ENCODE measurements at places on chromosomes 16 and 17.

GRCh38 chr17:13940858-13941665, 128.2 kb upstream of the COX10 start:
- DNase-seq = no peak

DNA sequence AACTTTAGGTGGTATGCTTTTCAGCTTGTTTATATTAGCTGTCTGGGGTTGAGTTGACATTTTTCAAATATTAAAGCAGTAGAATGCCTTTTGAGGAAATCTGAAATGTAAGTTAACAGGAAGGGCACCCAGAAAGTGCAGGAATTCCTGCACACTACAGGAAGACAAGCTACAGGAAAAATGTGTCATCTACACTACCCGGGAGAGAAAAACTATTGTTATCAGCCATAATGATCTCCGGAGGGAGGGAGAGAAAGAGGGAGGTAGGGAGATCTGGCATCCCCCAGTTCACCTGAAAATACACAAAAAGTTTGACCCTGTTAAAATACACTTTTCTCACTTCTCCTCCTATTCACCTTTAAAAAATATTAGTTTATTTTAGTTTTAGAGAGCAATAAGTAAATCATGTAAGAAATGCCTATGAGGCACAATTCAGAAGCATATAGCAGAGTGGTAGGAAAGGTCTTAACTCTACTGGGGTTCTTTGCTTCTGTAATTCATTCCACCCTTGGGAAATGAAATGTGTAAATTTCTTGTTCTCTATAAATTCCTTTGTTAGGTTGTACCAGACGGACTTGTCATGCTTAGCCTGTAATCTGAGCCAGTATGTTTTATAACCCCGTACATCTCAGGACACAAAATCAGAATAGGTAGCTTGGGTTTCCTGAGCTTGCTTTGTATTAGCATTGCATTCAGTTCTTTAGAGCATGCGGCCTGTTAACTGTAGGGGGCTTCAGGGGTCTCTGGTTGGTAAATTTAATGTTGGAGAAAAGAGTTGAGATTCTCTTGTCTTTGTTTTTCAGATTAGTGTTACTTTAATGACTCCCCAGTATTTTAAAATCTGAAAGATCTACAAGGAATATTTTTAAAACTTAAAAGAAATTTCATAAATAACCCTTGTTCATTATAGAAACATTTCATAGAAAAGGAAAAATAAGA, 3.3 kb downstream of the MAP2K6 start:
- no peak for DNase-seq

DNA sequence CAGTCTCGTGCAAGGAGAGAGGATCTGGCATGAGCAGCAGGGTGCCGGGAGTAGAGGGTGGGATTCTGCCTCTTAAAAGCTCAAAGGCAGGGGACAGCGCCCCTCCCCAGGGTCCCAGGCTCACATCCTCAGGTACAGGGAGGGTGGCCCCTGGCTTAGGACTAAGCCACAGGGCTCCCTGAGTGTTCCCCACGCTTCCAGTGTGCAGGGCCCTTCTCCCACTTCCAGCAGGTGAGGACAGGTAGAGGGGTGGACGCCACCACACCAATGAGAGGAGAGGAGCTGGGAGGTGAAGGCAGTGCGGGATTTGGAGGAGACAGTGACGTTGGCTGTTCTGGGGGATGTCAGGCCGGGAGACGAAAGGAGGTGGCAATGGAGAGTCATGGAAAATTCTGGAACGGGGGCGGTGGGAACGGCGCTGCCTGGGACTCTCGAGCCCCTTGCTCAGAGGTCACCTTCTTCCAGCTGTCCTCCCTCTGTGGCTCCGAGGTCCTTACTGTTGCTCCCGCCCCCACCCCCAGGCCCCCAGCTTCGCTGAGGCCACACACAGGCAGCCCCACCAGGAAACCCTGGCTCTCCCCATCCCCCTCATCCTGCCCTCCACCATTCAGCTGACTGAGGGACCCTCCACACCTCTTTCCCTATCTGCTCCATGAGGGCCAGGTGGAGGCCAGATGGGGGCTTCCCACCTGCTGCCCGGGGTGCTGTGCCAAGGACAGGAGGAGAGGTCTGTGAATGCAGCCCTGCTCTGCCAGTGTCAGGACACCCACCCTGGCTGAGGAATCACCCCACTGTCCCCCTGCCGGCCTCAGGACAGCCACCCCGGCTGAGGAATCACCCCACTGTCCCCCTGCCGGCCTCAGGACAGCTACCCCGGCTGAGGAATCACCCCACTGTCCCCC, 57.7 kb upstream of the ACSF3 start:
- DNase-seq = no peak

DNA sequence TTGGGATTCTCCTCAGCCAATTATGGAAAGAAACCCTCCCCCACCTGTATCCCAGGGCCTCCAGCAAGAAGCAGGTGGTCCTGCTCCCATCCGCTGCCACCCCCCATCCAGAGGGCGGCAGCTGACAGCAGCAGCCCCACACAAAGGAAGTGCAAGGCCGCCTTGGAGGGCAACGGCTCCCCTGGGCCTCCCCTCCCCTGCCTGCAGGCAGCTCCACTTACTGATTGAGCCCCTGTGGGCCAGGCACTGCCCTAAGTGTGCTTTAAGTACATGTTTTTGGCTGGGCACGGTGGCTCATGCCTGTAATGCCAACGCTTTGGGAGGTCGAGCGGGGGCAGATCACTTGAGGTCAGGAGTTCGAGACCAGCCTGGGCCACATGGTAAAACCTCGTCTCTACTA, 257.6 kb downstream of the PARN start:
- DNase-seq = no peak

- no peak for DNase-seq
Observed at GRCh38 chr17:4167786-4168185, 24.8 kb downstream of the CYB5D2 start.

DNA sequence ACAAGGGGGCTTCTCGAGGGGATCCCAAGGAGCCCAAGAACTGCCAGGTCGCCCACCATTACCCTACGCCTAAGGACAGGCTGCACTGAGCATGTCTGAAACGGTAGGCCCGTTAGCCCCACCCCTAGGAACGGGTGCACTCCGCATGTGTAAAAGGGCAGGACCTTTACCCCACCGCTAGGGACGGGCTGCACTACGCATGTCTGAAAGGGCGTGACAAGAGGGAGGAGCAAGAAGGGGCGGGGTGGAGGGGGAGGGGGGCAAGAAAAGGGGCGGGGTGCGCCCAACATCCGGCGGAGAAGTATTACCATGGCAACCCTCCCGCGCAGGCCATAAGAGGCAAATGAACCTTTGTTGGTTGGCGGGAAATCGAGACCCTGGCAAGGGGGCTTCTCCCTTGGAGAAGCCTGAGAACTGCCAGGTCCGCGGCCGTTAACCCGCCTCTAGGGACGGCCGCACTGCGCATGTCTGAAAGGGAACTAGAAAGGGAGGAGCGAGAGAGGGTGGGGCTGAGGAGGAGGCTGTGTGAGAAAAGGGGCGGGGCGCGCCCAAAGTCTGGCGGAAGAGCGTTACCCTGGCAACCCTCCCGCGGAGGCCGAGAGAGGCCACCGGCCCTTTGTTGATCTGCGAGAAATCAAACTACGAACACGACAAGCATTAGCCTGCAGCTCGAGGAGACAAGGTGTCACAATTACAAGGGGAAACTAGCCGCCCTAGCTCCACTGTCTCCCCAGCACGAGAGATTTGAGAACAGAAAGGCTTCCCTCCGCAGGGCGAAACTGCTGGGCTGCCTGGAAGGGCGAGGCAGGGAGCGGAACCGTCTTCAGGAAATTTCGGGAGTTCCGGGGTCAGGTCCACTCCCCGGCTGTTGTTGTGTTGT, 2046.8 kb downstream of the TP53TG3F start:
- peak; percentile 66 for DNase-seq

DNA sequence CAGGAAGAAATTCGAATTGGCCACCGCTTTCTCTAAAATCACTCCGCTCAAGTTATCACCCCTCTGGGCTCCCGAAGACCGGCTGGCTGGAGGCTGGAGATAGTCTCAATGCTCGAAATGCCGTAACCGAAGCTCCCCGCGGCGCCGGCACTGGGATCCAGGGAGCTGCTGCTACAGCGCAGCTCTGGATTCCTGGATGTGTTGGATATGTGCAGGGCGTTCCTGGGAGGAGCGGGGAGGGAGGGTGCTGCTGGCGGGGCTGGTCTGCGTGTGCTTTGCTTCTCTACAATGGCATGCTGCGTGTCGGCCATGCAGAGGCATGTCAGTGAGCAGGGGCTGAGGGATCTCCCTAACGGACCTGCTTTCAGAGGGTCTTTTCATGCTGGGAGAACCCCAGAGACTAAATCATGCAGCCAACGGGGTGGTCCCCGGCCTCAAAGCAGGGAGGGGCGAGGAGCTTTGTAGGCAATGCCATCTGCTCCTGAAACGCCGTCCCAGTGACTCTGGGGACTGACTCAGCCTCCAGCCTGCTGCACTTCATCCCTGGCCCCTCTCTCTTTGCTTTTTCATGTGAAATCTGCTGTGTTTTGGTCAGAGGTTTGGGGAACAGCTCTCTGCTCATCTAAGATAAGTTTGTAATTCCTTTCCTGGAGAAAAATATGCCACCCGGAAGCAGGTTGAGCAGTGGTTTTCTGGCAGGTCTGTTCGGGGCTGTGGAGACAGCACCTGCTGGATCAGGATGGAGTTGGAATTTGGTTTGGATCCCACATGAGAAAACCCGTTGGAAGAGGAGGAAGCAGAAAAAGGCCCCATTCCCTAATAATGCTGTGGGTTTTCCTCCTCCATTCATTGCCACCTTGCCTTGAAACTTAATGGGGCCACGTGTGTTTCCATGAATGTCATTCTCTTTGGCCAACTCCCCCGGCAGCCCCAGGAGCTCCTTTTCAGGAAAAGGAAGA, 311.4 kb downstream of the SEC14L1 start:
- no peak for DNase-seq

GRCh38 chr16:35510701-35511100, 2051.3 kb downstream of the TP53TG3F start:
- no peak for DNase-seq

- DNase-seq = no peak
Observed at GRCh38 chr17:57537524-57538410, 207.3 kb downstream of the CCDC182 start.

GRCh38 chr16:51982715-51983680, 563.9 kb downstream of the TOX3 start:
- DNase-seq = no peak

- DNase-seq = no peak
Observed at GRCh38 chr16:5042574-5043171, 8.9 kb upstream of the NAGPA start.

DNA sequence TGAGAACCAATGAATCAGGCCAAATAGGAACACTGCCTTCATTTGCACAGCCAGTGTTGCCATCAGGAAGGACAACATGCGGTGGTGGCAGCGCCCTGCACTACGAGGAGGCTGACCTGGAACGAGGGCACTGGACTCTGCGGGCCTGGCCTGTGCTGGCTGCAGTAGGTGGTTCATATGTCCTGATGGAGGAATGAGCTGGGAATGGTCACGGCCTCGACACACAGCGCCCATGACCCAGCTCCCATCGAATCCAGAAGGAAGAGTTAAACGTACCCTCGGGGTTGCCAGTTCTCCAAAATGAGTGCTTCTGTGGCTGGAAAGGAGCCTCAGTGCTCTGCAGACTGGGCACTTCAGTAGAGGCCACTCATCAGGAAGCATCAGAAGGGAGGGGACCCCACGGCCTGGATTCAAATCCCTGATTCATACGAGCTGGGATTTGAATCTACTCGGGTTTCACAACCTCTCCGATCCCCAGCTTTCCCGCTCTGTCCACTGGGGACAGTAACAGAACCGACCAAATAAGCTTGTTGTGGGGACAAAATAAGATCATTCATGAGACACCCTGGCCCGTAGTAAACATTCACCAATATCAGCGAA, 85.5 kb downstream of the ZDHHC7 start:
- no peak for DNase-seq

DNA sequence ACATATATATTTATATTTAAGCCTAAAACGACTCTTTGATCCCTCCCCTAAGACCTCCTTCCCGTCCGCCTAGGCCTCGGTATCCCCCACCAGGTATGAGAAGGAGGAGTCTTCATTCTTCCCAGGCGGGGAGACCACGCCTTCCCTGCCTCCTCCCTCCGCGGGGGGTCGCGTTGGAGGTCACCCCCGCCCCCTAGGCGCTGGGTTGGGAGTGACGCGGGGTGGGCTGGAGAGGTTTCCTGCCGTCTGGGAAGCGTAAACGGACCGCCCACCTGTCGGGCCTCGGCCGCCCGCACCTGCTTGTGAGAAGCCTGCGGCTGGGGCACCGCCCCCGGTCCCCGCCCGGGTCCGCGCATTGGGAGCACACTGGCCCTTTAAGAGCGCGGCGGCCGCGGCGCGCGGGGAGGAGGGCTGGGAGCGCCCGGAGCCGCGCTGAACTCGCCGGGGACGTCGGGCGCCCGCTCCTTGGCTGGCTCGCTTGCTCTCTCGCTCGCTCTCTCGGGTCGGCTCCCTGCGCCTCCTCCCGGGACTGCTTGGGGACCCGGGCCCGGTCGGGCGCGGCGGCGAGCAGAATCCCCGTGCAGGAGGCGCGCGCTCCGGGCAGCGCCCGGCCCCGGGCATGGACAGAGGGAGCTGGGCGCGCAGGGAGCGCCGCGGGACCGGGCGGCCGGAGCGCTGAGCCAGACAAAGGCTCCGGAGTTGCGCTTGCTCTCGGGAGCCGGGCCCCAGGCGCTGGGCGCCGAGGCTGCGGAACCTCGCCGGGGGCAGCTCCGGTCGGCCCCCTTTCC, at the start of gene MMP15:
Gene MMP15 (plus strand): TSS at position 404 of the 788 bp plus-strand sequence. CDS start 597 bp downstream, outside the sequence.
- no peak for DNase-seq

DNA sequence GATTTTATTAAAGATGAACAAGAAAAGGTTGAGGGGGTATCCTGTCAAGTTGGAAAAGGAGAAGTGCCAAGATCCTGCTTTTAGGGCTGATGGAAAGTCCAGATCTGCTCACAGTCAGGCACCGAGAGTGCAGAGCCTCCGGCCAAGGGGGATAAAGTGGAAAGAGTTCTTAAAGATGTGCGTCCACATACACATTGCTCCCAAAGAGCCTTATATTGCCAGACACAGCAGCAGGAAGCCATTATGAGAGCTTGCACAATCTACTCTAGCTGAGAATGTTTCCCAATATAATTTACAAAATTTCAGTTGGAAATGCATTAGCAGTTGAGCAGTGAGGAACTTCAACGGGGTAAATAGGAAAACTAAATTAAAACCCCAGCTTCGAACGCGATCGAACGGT, 95.6 kb downstream of the SALL1 start:
- DNase-seq = no peak

GRCh38 chr16:78235876-78236275, 136.4 kb downstream of the WWOX start:
- no peak for DNase-seq

DNA sequence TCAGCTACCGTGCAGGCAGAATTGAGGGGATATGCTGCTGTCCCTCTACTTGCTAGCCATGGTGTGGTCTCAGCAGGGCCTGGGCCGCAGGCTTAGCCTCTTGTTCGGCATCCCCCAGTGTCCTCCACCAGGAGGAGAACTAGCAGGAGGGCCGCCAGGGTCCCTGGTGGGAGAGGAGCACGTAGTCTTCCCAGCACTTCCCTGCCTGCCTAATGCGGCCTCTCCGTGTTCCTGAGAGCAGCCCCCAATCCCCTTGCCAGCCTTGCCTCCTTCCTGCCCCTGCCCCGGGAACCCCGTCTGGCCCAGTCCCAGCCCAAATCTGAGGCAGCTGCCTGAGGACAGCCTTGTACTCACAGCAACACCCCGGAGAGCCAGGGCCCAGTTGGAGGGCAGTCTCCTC, 38.1 kb downstream of the PLD6 start:
- DNase-seq = no peak

Measured in NCI-H2081 treated with DMSO at 0.1 percent for 48 hours (cell line).